ENCODE measurements at places on chromosomes 12 and 14.

DNA sequence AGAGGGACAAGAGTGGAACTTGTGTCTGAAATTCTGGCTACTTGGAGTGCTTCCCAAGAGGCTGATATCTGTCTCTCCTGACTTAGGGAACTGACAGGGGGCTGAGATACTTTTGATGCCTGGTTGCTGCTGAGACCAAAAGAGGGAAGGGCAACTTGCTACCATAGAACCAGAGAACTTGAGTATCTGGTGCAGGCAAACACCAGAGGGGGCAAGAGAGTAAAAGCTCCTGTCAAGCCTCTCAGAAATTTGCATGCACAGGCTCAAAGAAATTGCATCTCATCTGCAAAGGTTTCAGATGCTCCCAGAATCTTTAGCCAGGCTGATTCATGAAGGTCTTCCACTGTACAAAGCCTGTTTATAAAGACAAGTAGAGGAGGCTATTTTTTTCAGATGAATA lies 391.3 kb upstream of the FOXG1 start:
- no peak for DNase-seq

GRCh38 chr12:49259452-49259851 lies 5.4 kb upstream of the TUBA1C start:
- no peak for DNase-seq

- no peak for DNase-seq
These were observed 92.9 kb downstream of the ESR2 start for GRCh38 chr14:64201296-64201695.

- peak; percentile 54 for DNase-seq
These were observed 905 bp downstream of the CISTR start for GRCh38 chr12:53750812-53751335.

GRCh38 chr12:27123642-27124041 lies 41.3 kb upstream of the C12orf71 start:
- DNase-seq: peak; percentile 7

GRCh38 chr14:104843006-104843405 lies 22.1 kb upstream of the CEP170B start:
- DNase-seq: no peak

DNA sequence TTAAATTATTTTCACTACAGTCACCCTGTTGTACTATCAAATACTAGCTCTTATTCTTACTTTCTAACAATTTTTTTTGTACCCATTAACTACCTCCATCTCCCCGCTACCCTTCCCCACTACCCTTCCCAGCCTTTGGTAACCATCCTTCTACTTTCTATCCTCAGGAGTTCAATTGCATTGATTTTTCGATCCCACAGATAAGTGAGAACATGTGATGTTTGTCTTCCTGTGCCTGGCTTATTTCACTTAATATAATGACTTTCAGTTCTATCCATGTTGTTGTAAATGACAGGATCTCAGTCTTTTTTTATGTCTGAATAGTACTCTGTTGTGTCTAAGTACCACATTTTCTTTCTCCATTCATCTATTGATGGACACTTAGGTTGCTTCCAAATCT lies 117.8 kb downstream of the FIGNL2 start:
- no peak for DNase-seq

DNA sequence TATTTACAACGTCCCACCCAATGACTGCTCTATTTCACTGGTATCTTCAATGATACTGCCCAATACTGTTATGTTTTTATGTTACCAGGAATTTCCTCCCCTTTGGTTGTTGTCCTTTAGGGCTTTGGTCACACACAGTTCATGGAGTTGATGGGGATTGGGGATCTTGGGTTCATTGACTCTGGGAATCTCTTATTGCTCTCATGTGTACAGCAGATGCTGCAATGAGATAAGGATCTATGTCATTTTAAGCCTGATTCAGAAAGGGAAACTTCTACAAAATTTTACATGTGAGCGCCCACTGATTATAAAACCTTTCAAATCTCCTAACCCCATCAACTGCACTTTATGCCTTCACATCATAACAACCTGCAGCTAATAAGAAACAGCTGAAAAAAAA lies 67.2 kb downstream of the FAR2 start:
- no peak for DNase-seq

- no peak for DNase-seq
These were observed 1.4 kb downstream of the JPH4 start for GRCh38 chr14:23577004-23577681.

GRCh38 chr12:93784339-93785086 lies 107.3 kb downstream of the CRADD start:
- DNase-seq: no peak

DNA sequence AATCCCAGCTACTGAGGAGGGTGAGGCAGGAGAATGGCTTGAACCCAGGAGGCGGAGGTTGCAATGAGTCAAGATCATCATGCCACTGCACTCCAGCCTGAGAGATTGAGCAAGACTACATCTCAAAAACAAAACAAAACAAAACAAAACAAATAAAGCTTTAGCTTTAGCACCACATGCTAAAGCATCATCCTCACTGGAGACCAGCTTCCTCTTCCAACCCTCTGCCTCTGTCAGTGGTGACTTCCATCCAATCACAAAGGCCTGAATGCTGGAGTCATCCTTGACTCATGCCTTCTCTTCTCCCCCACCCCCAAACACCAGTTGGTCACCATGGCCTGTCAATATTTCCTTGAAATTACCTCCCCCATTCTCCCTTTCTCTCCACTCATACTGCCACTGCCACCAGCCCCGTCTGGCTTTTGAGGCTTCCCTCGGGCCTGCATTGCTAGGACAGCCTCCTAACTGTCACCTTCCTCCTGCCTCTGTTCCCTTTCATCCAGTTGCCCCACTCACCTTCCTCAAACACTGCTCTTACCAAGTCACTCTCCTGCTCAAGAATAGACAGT lies 1.4 kb downstream of the ZNF385A start:
- no peak for DNase-seq

- DNase-seq: no peak
These were observed 91.4 kb downstream of the DRAM1 start for GRCh38 chr12:101968770-101969169.

GRCh38 chr12:122067966-122068365 lies 10.6 kb upstream of the MLXIP start:
- peak; percentile 69 for DNase-seq

DNA sequence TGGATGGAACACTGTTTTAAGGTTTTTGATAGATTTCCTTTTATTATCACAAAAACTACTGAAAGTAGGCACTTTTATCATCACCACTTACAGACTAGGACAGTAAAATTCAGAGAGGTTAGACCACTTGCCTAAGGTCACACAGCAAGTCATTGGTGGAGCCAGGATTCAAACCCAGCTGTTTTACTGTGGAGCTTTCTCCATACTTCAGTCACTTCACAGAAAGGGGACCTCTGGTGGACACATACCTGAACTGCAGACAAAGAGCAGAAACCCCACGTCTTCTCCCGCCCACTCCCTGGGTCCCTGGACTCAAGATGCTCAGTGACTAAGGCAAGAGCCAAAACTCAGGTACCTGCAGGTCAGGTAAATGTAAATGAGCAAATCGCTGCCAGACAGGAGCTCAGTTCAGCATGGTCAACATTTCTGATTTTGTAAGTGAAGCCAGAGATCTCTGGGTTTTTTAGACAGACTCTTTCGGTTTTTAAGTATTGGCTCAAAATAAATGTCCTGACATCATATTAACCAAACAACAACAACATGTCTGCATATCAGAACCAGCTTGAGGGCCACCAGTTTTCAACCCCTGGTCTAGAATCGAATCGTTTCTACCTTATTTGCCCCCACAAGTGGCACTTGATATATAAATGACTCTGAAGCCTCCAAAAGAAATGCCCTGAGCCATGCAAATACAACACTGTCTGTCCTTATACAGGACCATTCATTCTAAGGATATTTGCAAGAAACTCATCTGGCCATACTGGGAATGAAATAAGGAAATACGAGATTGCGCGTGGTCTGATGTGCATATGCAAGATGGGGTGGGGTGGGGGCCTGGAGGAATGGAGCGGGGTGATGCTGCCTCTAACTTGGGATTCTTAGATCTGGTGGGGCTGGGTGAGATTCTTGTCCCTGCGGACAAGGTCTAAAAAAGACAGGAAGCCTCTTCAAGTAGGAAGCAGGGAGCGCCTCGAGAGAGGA lies 110.9 kb downstream of the KSR2 start:
- DNase-seq: peak; percentile 65

DNA sequence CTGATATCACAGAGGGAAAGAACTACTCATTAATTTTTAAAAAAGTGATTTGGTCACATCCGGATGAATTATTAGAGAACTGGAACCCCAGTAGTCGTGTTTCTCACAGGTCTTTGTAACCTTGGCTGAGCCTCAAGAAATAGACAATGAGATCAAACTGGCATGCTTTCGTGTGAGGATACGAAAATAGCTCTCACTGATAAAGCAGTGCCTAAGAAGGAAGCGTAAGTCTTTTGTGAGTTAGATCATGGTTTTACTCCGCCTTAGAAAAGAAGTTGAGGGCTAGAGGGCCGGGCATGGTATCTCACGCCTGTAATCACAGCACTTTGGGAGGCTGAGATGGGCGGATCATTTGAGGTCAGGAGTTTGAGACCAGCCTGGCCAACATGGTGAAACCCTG lies 33.8 kb upstream of the GALNT16 start:
- DNase-seq: no peak

DNA sequence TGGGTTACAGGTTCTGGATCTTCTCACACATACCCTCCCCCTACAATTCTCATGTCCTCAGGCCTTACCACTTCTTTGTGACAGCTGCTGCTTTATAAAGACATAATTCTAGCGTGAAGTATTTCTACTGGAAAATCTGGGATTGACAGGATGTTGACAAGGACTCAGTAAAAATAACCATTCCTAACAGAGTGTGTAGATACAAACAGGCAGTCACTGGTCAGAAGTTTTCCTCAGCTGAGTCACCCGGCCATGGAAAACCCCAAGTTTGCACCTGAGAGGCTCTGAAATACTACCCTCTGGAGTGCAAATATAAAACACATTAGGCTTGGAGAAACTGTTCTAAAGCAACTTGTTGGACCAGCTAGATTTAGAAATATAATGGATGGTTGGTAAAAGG lies 54.4 kb downstream of the SPPL3 start:
- no peak for DNase-seq

DNA sequence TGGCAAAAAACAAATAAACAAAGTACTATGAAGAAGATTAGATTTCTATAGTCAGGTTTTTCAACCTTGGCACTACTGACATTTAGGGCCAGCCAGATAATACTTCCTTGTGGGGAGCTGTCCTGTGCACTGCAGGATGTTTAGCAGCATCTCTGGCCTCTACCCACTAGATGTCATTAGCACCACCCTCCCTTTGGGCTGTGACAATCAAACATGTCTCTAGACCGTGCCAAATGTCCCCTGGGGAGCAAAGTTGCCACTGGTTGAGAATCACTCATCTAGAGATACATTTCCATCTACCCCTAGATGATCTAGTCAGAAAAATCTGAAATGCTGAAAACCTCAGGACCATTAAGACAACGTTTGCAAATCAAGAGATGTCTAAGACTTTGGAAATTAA lies 29.9 kb downstream of the SRRM4 start:
- no peak for DNase-seq

- no peak for DNase-seq
These were observed 26.1 kb downstream of the SERPINA3 start for GRCh38 chr14:94638339-94638738.

- DNase-seq: no peak
These were observed 2.2 kb downstream of the SLC25A21 start for GRCh38 chr14:37170237-37170636.

- no peak for DNase-seq
These were observed 42.8 kb upstream of the WNK1 start for GRCh38 chr12:709455-710020.

DNA sequence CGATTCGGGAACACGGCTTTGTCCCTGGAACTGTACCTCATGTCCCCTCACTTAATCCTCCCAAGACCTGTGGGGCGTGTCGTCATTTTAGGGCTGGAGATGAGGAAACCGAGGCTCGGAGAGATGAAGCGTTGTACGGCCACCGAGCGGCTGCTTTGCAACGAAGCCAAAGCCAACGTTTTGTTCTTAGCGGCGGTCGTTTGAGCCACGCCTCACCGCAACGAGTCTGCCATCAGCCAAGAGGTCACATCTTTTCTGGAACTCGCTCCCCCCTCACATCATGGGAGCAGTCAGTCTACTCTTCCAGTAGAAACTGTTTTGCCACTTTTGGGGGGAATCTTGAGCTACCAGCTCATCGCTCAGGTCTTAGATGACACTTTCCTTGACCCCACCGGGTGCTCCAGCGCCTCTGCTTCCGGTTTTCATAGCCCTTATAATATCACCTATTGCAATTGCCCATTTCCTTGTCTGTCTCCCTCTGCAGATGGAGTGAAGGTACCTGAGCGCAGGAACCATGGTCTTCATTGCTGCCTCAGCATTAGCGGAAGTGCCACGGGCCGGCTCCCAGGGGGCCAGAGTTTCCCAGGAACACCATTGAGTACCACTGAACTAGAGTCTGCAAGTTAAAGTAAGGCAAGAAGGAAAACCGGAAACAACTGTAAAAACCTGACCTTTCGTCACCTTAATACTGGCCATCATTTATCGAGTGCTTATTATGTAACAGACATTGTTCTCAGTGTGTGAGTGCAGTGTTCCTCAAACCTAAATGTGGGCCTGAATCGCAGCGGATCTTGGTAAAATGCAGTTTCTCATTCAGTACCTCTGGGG lies 19.6 kb downstream of the NINJ2 start:
- peak; percentile 35 for DNase-seq

Data from germinal center (tissue), 1 donor.